ENCODE measurements at places on chromosomes 1 and 21.

GRCh38 chr1:179205284-179205683, 24.2 kb downstream of the ABL2 start:
- no peak for DNase-seq

- no peak for DNase-seq
These were observed 134.0 kb upstream of the MAGI3 start for GRCh38 chr1:113256348-113256729.

DNA sequence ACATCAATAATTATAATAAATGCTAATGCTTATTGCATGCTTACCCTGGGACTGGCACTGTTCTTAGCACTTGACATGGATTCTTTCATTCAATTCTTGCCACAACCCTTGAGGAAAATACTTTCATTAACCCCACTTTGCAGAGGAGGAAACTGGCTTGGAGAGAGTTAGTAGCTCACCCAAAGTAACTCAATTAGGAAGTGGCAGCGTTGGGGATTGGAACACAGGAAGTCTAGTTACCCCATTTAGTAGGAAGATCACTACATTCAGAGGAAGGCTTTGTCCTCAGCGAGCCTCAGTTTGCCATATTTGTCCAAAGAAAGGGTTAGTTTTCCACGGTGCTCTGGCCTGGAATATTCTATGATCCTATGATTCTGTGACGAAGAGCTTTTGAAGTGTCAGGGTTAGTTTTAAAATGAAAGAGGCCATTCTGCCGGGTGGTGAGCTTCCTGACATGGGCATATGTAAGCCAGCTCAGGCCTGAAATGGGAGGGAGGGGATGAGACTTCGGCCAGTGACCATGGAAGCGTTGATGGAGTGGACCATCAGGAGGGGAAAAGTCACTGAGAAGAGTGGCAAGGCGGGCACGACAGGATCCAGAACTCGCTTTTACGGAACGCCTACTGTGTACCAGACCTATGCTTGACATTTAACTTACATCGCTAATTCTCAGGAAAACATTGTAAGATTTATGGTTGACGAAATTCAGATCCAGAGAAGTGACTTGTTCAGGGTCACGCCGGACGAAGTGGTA, 28.2 kb upstream of the EPB41 start:
- DNase-seq: no peak

DNA sequence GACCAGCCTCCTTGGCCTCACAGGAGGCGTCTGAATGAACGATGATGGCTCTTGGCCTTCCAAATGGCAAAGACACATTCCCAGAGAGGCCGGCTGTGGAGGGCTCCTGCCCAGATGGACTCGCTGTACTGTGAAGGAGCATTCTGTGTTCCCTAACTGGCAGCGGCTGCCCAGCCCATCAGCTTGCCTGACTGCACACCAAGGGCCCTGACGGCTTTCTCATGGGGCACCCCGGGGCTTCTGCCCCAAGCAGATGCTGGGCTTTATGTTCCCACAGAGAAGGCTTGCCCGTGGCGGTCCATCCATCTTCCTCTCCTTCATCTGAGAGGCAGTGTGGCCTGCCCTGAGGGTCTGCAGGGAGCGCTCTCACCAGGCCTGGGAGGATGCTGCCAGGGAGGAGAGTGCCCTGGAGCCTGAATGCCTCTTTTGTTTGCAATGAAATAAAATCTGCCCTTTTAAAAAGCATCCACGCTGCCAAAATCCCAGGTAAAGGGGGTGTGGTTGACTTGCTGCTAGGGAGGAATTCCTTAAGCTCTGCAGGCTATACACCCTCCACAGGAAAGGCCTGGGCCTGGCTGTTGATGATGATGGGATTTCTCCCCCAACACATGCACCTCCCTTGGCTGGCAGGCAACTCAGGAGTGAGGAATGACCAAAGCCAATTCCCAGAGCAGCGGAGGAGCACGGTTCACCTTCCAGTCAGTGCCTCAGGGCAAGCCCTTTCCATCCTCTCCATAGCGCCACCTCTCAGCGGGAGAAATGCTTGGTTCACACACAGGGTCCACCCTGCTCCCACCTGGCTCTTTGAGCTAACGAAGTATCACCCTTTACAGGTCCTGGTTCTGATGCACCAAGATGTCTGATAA, 84.6 kb upstream of the SSX2IP start:
- no peak for DNase-seq

- DNase-seq: no peak
These were observed 3.6 kb downstream of the CHAF1B start for GRCh38 chr21:36388835-36389234.

DNA sequence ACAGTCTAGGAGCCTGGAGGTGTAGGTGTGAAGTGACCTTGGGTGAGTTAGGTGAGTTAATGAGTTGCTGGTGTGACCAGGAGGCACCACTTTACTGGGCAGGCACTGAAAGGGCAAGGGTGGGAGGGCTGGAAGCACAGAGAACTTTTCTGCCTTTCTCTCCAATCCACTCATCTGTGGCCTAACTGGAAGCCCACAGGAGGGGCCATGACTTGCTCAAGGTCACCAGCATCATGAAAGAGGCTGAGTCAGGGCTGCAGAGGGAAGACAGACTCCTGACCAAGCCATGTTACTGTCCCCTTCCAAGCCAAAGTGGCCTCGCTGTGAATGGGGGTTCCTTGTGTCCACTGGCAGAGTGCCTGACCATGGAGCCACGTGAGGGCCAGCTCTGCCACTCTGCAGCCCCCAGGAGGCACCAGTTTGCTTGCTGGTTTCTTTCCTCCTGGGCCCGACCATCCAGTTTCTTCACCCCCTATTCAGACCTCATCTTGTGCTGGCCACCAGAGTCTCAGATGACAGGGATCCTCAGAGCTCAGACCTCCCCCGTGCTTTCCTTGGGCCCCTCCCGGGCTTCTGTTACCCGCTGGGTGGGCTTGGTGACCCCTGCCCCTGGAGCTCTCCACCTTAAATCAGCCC, 4.3 kb upstream of the BSND start:
- DNase-seq: no peak
